ENCODE measurements at places on chromosomes 2 and 18.

- peak; percentile 76 for DNase-seq
Observed at GRCh38 chr18:79507546-79508480, 112.1 kb downstream of the NFATC1 start.

GRCh38 chr2:99775585-99775984 lies 285.8 kb upstream of the REV1 start:
- no peak for DNase-seq

DNA sequence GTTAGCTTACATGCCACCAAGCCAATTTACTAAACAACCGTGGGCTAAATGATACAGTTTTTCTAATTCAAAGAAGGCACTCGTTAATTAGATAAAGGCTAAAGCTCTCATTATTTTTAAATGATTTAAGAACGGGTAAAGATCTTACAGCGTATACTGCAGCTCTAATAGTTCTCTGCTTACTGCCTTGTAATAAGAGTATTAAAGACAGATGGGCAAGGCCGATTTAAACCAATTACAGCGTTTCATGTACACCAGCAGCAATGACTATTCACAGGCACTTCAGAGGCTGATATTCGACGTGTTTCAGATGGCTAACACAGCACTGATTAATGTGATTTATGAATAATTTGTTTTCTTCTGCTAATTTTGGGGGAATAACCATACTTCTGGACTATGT lies 259.3 kb downstream of the ZNF407 start:
- DNase-seq: no peak

- no peak for DNase-seq
Observed at GRCh38 chr2:149134335-149134923, 95.9 kb downstream of the LYPD6B start.

DNA sequence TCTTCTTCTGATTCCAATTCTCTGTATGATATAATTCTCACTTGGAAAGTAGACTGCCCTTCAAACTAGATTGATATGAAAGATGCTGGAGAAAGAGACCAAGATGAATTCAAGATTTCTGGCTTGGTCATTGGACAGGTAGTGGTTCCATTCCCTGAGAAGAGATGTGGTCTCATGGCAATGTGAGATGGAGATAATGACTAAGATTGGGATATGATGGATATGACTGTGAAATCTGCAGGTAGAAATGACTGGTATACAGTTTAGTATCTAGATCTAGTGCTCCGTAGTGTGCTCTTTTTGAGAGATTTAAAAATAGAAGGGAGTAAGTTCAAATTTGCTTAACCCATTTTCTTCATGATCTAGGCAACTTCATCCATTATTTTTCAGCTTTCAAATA lies 425.4 kb upstream of the TRIB2 start:
- DNase-seq: no peak

DNA sequence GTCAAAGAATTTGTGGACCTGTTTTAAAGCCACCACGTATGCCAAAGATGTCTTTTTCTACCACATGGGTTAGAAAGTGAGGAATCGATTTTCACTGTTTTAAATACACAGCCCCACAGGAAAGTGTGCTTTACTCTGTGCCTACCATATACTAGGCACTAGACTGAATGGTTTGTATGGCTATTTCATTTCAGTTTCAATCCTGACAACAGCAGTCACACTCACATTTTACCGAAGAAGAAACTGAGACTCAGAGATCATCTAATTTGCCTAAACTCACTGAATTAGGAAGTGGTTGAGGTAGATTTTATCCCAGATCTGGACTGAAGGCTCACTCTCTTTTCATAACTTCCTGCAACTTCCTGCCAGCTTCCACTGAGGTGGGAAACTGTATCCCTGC lies 176.4 kb downstream of the ALK start:
- DNase-seq: no peak

- DNase-seq: no peak
Observed at GRCh38 chr2:99880148-99880963, 262.0 kb downstream of the AFF3 start.

All from erythroblast (primary cell).